Caudate nucleus (tissue), 63 donors: ENCODE measurements at places on chromosomes 4 and X.

DNA sequence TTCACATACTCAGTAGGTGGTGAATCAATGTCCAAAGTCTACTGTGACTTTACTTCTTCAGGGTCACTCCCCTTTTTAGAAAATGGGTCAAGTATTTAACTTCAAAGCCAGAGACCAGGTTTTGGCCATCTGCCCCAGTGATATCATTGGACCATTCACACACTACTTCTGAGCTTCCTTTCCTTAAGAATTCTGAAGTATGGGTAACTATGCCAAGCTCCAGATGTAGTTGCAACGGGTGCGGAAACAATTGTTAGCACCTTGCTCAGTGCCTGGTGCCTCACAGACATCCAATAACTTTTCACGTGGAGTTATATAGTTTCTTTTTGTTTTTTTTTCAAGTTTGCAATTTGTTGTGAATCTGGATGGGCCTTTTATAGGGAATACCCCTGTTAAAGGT, 62.6 kb downstream of the TTC29 start:
- DNase-seq, result no peak

DNA sequence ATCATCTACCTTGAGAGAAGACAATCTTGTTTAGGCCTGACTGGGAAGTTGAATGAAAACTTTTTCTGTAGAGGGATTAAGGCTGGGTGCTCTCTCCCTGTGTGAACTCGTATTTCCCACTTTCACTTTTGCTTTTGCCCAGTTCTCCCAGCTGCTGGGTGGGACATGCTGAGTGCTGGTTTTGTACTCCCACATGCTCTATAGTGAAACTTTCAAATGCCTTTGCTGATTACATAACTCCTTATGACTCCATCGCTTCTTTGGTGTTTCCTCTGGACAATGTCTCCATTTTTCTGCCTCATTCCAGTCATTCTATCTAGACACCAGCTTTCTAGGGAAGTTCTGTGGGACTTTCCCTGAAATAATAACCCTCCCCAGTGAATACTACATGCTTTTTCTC, 100.5 kb downstream of the CLNK start:
- no peak for DNase-seq

DNA sequence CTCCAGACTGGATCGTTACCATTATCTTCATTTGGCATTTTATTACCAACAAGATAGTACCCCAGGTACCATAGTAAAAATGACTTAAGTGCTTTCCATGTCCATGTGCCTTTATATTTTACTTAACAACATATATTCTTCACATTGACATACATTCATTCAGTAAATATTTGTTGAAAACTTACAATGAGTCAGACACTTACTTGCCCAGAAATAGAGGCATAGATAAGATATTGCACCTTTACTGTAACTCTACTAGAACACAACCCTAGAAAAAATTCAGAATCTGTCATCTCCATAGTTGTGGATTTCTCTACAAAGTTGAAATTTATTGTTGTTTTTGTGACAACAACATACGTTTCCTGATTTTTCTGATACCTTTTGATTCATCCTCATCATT, 640.6 kb downstream of the RPA4 start:
- no peak for DNase-seq

GRCh38 chrX:10620121-10620699, at the start of gene MID1:
Gene MID1 (minus strand): TSS chrX:10620585. CDS start chrX:10567547, 53,038 bp downstream.
- DNase-seq, result peak; percentile 10

DNA sequence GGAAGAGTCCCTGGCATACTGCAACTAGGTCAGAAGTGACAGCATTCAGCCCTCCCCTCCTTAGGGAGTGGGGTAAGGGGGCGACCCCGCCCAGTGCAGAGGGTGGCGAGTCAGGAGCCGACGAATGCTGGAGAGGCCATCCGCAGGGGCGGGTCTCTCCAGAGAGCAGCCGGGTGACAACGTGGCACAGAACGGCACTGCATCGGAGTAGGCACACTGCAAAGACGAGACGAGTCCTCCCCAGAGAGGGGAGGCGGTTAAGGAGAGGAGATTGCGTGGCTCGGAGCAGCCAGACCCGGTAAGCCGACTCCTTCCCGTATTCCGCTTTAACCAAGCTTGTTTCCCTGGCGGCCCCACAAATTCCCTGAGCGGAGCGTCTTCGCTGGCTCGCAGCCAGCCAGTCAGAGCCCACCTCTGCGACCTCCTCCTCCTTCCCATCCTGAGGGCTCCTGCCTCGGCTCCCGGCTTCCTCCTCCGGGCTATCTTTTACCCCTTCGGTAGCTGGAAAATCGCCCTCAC, 54.9 kb downstream of the LINC00632 start:
- peak; percentile 23 for DNase-seq

DNA sequence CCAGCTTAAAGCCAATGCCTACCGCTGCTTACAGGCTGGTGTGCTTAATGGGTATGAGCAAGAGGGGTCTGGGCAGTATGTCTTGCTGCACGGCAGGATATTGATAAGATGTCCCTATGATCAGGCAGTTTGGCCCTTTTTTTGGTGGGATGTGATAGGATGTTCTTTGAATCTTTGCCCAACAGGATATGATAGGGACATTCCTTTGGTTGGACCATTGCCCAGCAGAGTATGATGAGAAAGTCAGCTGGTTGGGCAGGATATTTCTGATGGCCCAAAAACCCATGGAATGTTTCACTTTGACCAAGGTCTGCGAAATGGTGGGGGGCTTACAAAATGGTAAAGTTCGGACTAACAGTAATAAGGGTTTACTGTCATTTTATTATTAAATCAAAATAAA, 1060.6 kb downstream of the STIM2 start:
- DNase-seq, result no peak
